ENCODE measurements at places on chromosomes 5 and 9.

GRCh38 chr5:179533907-179534306 lies 16.4 kb upstream of the RUFY1 start:
- DNase-seq = no peak

- no peak for DNase-seq
Measured at GRCh38 chr9:135903358-135903656, 4.0 kb downstream of the CAMSAP1 start.

DNA sequence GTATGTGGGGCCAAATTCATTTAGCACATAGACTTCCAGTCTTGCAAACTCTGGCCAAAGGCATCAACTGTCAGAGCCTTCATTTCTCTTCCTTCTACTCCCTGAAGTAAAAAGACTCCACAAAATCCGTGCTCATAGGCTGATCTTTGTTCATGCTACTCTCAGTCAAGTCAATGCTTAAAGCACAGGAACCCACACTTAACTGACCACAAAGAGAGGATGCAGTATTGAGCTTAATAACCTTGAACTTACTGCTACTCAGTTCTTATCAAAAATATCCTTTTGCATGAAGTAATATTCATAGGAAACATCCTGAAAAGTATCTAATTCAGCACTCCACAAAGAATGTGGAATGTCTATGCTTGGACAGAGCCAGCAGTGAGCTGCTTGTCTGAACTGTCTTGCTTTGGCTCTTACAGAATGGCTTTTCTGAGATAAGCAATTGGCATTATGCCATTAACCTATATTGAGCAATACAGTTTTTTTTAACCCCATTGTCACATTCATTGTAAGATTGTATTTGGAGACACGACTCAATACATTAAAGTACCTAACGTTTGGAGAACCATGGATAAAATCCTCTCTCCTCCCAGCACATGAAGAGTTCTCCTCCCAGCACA lies 21.7 kb downstream of the LPAR1 start:
- DNase-seq = no peak

DNA sequence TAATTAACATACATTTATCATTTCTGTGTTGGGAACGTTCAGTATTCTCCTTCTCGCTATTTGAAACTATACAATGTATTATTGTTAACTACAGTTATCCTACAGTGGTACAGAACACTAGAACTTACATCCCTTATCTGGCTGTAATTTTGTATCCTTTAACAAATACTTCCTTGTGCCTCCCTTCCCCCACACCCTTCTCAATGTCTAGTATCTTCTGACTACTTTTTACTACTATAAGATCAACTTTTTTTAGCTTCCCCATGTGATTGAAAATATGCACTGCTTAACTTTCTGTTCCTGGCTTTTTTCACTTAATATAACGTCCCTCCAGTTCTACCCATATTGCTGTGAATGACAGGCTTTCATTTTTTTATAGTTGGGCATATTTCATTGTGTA lies 253.5 kb downstream of the RAB3C start:
- DNase-seq = no peak

DNA sequence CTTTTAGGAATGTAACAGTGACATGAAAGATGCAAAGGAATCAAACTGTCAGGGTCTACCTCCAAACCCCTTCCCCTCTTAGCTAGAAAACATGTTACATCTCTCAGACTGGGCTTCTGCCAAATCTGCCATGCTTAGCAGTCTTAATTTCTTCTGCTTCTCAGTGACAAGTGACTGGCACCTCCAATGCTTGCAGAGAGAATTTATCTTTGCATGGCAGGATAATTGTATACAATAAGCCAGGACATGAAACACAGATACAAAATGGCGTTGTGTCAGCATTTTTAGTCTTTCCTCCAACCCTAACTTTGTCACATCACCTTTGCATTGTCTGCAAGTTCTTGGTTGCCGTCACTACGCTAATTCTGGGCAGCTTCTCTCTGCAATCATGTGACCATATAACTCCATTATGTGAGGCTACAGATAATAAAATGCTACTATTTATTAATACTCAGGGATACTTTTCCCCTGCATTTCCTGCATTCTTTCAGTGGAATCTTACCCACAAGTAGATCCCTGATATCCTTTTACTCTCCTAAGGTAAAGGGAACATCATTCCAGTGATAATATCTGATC lies 89.8 kb downstream of the PLCXD3 start:
- DNase-seq = no peak

DNA sequence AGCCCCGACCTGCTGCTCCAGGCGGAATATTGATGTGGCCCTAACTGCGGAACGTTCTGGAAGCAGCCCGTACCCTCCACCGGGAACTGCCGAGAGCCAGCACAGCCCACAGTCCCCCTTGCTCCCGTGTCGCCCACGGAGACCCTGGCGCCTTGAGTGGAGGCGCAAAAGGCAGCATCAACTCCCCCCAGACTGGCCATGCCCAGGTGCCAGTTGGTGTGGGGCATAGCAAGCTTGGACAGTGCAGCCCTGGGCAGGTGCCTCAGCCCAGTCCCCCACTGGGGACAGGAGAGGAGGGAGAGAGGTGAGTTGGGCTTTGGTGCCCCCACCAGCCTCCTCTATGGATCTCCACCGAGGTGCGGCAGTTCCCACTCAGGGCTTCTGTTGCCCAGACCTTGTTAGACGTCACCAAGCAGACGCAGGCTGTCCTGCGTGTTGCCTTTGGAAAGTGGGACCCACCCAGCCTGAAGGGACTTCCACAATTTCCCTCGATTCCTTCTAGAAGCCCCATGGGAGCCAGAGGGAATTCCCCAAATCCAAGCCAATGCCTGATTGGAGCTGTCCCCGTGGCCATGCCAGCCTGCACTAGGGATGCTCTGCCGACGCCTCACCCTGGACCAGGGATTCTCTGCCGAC lies 19.8 kb upstream of the NRARP start:
- no peak for DNase-seq

DNA sequence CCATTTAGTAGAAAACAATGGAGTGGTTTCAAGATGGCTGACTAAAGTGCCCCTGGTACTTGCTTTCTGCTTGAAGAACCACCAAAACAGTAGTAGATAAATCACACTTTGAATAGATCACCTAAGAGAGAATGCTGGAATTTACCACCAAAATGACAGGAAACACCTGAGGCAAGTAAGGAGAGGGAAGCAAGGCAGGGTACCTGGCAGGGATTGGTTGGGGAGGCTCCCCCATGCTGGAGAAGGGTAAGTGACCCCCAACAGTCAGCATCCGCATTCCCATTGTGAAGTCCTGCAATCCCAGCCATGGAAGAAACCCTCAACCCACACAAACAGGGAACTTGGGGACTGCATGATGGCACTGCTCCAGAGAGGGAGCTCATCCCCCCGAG lies 105.5 kb downstream of the PLPP1 start:
- DNase-seq = no peak

DNA sequence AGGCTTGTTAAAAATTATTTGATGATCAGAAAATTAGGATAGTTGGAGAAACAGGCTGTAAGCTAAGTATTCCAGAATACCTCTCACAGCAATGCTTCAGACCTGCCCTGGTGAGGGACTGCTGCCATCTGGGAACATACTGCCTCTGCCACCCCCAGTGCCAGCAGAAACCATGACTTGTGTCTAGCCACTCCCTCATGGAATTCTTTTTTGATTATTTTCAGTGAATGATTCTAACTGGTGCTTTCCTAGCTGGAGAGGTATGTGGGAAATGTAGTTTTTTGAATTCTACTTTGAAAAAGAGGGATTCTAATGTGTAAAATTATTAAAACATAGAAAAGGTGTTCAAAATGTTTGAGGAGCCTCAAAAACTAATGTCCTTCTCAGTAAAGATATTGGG lies 126.3 kb downstream of the HMHB1 start:
- DNase-seq = no peak

DNA sequence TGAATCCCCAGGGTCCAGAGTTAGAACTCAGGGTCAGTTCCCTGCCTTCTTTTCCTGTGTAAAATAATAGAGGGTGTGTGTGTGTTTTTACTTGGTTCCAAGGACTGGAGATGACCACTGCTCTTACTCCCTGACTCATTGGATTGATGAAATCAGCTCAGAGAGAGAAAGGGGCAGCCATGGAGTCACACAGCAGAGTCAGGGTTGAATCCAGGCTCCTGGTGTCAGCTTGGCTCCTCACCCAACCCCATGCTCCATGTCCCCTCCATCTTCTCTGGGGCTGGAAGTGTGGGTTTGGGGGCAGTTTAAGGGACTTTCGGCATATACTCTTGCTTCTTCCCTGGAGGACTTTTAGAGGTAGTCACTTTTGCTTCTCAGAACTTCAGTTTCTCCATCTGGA lies 21.6 kb downstream of the DAB2IP start:
- no peak for DNase-seq

DNA sequence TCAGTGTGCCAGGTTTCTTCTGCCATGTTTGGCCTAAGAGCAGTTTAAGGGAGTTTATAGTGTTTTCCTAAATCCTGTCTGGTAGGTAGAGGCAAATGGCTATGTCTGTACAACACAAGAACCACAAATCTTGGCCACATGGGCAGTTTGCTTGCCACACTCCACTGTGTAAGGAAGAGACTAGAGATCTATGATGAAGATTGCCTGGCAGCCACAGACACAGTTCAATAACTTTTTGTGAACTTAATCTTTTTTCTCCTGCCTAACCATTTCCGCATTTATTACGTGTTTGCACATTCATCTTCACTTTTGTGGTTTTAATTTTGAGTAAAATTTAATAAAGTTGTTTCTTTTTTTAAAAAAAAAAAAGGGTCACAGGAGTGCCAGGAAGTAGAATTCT lies 5.8 kb downstream of the MFAP3 start:
- no peak for DNase-seq

DNA sequence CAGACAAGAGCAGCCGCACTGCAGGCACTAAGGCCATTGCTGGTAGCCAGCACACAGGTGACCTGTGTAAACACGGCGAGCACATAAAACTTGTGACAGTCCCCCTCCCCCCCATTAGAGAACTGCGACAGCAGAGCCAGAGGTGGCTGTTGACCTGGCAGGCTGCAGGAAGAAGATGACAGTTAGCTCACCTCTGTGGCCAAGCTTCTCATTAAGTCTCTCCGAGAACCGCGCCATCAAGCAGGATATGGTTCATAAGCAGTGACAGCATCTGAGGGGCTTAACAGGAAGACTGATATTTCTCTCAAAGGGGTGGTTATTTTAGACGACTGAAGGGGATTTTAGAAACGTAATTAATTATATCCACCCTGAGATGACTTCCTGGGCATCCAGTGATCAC lies 5.2 kb downstream of the SURF4 start:
- DNase-seq = no peak

DNA sequence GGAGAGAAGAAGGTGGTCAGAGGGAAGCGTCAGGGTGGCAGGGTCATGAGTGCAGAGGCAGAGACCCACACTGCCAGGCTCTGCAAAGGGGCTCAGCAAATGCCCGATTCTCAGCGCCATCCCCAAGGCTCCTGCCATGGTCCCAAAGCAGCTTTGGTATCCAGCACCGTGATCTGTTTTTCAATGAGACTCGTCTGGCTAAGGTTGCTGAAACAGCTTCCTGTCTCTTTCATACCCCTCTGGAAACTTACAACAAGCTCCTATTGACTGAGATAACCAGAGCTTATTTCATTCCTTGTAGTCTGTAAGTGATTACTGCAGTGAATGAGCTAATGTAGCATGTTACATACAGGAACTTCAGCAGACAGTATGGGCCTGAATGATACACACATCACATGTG lies 568.6 kb upstream of the DAP start:
- DNase-seq = no peak

DNA sequence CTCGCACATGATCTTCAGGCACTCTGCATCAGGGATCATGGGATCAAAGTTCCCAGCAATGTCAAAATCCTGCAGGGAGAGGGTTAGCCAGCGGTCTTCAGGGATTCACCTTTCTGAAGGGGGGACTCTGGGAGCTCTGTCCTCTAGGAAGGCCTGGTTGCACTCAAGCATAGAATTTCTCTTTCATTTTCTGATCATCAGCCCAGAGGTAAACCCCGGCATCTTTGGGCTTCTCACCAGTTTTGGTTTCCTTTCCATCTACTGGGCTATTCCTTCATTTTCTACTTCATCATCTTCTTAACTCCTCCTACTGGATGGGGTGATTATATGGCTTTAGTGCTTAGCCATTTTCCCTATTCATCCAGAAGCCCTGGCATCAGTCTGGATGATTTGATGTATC lies 4.6 kb upstream of the DND1 start:
- DNase-seq = no peak

- DNase-seq = no peak
Measured at GRCh38 chr5:73826301-73827105, 200.5 kb downstream of the ARHGEF28 start.

DNA sequence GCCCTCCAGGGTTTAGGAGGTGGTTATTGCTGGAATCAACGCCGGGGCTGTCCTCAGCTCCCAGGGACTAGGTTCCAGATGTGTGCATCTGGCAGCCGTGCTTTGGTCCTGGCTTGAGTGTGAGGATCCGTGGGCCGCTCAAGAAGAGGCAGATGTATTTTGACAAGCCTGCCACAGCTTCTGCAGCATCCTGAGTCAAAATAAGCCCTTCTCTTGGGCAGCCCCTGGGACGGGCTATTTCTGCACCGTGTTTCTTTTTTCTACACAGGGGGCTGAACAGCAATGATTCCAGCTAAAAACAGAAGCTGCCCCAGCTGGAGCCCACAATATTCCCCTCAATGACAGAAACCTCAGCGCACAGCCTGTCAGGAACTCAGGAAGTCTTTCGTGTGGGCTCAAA lies 19.7 kb upstream of the CPLX2 start:
- no peak for DNase-seq

- DNase-seq = no peak
Measured at GRCh38 chr9:18182636-18183035, 291.3 kb upstream of the ADAMTSL1 start.

- no peak for DNase-seq
Measured at GRCh38 chr5:160082614-160083500, 36.4 kb downstream of the PWWP2A start.

DNA sequence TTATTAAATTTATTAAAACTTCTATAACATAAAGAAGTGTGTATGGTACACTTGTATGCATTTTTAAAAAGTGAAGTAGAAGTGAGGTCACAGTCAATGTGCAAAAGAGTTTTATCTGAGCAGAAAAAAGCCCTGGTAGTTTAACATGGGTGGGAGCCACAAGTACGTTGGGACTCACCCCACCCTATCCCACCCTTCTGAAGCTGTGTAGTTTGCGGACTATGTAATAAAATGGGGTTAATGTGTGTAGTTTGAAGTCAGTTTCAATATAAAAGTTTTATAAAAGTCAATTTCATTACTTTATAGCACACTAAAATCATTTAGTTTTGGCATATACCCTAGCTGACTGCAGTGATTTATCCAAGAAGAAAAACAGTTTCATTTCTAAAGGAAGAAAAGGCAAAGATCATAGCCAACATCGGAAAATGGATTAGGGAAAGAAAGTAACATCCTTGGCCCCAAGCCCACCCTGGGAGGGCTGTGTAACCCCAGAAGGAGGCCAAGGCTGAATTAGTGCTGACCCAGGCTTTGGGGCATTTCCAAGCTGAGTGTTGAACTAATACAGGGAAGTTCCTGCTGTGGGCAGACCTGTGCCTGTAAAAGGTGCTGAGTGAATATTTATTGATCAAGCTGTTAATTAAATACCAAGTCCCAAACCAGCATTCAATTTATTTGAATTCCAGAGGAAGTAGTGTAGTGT lies 398.6 kb upstream of the ADAMTSL1 start:
- DNase-seq = no peak
